ENCODE measurements at places on chromosomes 2 and 18. TPM values are rescaled to one million over a fixed set of nuclear protein-coding genes. Genes with fewer than 3 reads are reported as not detected.

DNA sequence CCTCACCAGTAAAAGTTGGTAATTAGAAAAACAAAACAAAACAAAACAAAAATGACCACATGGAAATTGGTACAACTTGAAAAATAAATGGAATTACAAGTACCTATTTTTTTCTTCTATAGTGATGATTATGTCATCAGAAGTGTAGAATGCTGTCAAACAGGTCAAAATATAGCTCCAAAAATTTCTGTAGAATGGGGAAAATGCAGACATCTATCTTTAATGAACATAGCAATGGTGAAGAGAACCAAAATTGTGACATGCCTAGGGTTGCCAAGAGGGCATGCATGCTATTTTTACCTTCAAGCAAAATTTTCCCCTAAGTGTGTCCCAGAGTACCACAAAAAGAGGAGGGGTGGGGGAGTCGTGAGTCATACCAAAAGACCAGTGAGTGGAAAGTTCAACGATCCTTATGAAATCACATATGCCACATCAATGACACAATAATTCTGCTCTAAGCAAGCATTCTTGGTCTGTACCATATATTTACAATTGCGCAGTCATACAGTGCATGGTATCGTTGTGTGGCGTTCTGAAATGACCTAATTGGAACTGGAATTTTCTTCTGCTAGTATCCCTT is 1436.4 kb downstream of the SUCLG1 start:
- no peak for DNase-seq

- DNase-seq: no peak
These were observed 6.0 kb upstream of the FAM117B start for GRCh38 chr2:202628646-202629198.

- DNase-seq: no peak
These were observed 13.8 kb downstream of the MYO1B start for GRCh38 chr2:191258996-191259395.

Gene TMEM18
- 29.0 TPM for total RNA-seq

Gene SERPINB13
- total RNA-seq: 0.49 TPM

DNA sequence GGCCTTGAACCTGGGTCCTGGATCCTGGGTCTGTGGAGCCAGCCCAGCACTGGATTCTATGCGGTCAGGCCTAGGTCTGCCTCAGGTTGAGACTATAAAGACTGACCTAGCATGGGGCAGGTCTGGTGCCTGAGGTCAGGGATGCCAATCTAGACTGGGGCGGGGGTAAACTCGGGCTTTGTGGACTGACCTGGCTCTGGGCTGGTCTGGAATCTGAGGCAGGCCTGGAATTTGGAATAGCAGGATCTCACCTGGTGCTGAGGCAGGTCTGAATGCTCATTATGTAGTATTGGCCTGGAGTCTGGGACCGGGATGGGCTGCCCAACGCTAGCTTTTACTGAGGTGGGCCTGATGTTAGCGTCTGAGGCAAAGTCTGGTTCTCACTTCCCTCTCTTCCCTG is 256.0 kb downstream of the KIAA1328 start:
- DNase-seq: no peak

GRCh38 chr2:23566241-23567142 is 181.5 kb downstream of the KLHL29 start:
- peak; percentile 50 for DNase-seq

DNA sequence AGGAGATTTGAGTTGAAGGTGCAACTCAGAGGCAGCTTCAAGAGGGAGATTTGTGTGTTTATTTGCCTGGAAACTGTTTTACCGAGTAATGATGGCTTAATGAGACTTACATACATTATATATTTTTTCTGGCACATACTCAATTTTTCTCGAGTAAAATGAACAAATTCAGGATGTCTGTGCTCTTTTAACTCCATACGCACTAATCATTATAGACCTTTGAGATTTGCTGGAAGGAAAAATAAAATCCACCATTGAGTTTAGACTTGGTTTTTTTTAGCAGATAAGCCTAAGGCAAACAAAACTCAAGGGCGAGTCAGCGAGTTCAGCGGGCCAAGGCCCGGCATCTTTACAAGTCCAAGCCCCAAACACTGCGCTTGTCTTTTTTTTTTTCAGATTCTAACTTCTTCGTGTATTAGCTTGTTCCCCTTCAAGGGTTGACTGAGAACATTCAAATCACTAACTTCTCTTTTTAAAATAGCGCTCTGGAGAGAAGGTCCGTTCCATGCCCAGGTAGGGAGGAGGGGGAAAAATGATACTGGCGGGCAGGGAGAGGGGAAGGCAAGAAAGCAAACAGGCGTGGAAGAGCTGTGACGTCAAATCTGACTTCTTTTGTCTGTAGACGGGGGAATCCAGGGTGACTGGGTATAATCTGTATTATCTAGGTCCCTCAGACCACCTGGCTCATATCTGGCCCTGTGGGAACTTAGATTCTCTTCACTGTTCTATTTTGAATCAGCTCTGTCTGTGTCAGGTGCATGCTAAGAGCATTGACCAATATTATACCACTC is 72.7 kb upstream of the MAP3K20 start:
- DNase-seq: no peak

- DNase-seq: no peak
These were observed at the start of gene ANO7 for GRCh38 chr2:241188361-241189092. ANO7 (plus strand) TSS chr2:241188677; CDS start chr2:241190064, 1,387 bp downstream.

DNA sequence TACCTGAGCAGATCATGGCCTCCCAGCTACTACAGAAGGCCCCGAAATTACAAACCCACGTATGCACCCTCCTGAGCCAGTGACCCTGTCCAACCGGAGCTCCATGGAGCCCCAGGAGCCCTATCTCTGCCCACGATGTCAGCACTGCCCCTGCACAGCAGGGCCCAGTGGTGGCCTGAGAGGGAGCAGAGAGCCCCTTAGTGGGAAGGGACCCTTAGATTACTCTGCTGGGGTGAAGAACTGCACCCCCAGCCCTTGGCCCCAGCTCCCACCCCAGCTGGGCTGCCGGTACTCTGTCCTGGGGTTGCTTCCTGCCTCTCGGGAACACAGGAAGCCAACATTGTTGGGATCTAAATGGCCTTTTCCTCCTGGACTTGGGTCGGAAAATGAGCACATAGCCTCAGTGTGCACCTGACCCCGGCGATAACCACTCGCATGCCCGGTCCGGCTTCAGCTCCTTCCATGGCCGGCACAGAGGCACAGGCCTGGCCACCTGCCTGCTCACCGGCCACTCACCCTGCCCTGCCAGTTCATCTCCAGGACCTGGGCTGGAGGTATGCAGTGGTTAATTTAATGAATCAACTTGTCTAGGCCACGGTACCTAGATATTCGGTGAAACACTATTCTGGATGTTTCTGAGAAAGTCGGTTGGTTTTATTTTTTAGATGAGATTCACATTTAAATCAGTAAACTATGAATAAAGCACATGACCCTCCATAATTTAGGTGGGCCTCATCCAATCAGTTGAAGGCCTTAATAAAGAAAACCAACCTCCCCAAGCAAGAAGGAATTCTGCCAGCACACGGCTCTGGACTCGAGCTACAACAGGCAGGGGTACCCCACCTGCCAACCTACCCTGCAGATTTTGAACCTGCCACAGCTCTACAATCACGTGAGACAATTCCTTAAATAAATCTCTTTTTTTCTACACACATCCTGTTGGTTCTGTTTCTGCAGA is 19.2 kb downstream of the TNS1 start:
- DNase-seq: no peak

Gene TMEM247
- total RNA-seq: not detected

DNA sequence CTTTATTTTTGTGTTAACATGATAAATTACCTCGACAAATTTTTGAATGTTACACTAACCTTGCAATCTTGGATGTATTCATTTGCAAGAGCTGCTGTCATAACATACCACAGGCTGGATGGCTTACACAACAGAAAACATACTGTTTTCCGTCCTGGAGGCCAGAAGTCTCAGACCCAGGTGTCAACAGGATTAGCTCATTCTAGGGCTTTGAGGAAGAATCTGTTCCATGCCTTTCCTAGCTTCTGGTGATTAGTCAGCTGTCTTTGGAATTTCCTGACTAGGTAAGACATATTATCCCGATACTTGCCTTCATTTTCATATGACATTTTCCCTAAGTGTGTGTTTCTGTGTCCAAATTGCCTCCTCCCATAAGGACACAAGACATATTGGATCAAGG is 188.6 kb upstream of the CDH19 start:
- no peak for DNase-seq

Gene ANTXR1
- 181 TPM for total RNA-seq

- no peak for DNase-seq
These were observed 491.8 kb downstream of the CDH2 start for GRCh38 chr18:27685091-27685490.

Gene C2orf66
- 0.28 TPM for total RNA-seq

DNA sequence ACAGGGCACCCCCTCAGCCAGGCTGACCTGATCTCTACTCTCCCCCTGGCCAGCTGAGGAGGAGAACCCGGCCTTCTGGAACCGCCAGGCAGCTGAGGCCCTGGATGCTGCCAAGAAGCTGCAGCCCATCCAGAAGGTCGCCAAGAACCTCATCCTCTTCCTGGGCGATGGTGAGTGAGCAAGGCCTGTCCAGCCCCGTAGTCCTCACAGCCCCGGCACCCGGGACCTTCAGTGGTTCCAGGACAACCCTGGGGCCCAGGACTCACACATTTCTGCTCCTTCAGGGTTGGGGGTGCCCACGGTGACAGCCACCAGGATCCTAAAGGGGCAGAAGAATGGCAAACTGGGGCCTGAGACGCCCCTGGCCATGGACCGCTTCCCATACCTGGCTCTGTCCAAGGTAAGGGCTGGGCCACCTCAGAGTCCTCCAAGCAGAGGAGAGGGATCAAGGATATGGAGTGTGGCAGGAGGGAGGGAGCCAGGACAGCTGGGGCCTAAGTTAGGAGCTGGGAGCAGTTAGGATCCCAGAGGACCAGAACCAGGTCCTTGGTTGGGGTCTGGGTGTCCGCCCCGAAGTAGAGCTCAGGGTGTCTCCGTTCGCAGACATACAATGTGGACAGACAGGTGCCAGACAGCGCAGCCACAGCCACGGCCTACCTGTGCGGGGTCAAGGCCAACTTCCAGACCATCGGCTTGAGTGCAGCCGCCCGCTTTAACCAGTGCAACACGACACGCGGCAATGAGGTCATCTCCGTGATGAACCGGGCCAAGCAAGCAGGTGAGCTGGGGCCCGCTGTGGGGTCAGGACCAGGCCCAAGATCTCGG is 555 bp downstream of the ALPI start:
- DNase-seq: no peak
